ENCODE measurements at places on chromosomes 5 and 9. TPM values are rescaled to one million over a fixed set of nuclear protein-coding genes. Genes with fewer than 3 reads are reported as not detected.

Gene OGN
- not detected for total RNA-seq

Gene LECT2
- total RNA-seq = not detected

Gene RAD23B
- 79.5 TPM for total RNA-seq

Gene ACTBL2
- total RNA-seq = under 0.01 TPM

Gene FAM153A
- not detected for total RNA-seq

Gene PTGR1
- 4.5 TPM for total RNA-seq

Gene MSX2
- total RNA-seq = not detected

Gene GARNL3
- 3.0 TPM for total RNA-seq

Gene PDE4D
- total RNA-seq = 41.7 TPM

Gene ADAMTSL2
- 0.11 TPM for total RNA-seq

Gene PCDHGA4
- total RNA-seq = 2.6 TPM

Gene TAS2R1
- total RNA-seq = not detected

Gene RCL1
- total RNA-seq = 8.7 TPM

Gene ANXA1
- 294 TPM for total RNA-seq

Gene ANKRD34B
- under 0.01 TPM for total RNA-seq

Gene ARID3C
- total RNA-seq = under 0.01 TPM

Gene INSL6
- not detected for total RNA-seq

Gene KCNN2
- 5.2 TPM for total RNA-seq
